Panc1 (cell line): ENCODE measurements at places on chromosomes 6 and 20. TPM values are rescaled to one million over a fixed set of nuclear protein-coding genes. Genes with fewer than 3 reads are reported as not detected.

Gene ZBTB2
- 16.2 TPM for total RNA-seq

DNA sequence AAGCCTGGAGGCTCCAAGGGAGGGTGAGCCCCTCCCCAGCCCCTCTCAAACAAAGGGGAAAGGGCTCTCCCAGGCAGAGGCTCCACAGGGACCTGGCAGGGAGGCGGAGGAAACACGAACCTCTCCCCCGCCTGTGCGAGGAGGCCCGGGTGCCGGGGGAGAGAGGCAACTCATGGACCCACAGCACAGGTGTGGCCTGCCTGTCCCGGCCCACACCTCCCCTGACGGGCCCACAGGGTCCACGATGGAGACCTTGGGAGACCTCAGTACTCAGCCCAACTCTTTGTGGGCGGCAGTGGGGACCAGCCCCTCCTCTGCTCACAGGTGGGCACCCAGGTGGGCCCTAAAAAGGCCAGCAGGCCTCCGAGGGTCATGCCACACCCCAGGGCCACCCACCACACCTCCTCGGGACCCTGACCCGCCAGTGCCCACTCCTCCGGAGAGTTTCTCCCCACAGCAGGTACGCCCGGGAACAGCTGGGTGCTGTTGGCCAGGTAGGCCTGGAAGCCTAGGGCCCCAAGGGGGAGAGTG lies 12.2 kb downstream of the LAMA5 start:
- H3K36me3 ChIP-seq, result peaks cover 2% of the 10 kb centered on the region
- no peak overlapping the region for H3K4me3 ChIP-seq
- peak overlapping the region; percentile 93 for H3K27ac ChIP-seq
- DNase-seq, result no peak

GRCh38 chr6:107679457-107679856 lies 144.7 kb downstream of the SCML4 start:
- H3K27me3 ChIP-seq, result peaks cover 5% of the 10 kb centered on the region; the same call in 1 of the 2 replicates
- no peak for DNase-seq
- H3K36me3 ChIP-seq, result no peaks in the 10 kb centered on the region
- no peaks in the 10 kb centered on the region for H3K4me1 ChIP-seq
- H3K4me3 ChIP-seq, result no peak overlapping the region

Gene IRF4
- 0.72 TPM for total RNA-seq

DNA sequence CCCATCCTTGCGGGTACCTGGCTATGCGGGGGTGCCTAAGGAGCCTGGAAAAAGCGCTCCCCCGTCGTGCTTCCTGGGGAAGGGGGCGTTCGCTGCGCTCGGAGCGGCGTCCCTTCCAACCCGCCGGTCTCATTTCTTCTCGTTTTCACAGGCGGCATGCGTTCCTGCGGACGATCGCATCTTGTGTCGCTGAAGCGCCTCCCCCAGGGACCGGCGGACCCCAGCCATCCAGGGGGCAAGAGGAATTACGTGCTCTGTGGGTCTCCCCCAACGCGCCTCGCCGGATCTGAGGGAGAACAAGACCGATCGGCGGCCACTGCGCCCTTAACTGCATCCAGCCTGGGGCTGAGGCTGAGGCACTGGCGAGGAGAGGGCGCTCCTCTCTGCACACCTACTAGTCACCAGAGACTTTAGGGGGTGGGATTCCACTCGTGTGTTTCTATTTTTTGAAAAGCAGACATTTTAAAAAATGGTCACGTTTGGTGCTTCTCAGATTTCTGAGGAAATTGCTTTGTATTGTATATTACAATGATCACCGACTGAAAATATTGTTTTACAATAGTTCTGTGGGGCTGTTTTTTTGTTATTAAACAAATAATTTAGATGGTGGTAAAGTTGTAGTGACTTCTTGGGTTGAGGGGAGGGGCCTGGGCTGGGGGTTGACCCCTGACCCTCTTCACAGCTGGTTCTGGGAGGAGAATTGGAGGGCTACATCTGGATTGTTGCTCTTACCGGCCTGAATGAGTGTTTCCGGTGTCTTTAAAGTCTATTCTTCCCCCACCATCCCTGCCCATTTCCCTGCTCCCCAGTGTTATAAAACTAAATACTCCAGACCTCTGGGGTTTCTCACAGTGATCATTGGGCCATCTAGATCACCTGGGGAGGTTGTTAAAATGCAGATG lies 1.1 kb downstream of the ID1 start:
- H3K27me3 ChIP-seq, result no peaks in the 10 kb centered on the region
- no peak for DNase-seq
- peak overlapping the region; percentile 88 for H3K4me3 ChIP-seq
